ENCODE measurements at places on chromosomes 6 and 20.
A peak's percentile ranks its signal among the peaks of the same experiment; 100 is the strongest.

DNA sequence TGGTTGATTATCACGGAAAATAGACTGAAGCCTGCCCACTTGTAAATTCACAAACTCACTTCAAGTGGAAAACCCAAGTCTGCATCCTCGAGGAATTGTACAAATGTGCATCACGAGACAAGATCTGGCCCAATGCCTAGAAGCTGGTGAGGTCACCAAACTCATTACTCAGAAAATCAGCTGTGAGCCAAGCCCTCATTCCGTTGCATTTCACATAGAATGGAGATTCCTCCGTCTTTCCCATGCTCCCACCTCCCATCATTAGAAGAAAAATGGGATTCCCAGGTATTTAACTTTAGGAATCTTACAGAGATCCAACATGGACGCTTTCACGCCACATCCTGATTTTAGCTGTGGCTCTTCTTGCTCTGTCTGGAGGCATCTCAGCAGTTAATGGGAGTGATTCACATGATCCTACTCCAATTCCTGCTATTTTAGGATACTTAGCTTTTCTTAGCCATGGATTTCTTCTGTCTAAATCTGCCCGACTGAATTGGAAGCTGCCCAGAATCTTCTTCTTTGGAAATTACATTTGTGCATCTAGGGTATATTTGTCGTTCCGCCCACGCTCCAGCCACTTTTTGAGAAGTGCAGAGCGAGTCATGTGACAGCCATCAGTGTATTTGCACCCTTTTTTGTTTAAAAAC is 68.7 kb upstream of the STMND1 start:
- no peak for ATAC-seq

GRCh38 chr6:25944688-25945574 is 14.4 kb upstream of the SLC17A2 start:
- peak; percentile 79 for ATAC-seq

DNA sequence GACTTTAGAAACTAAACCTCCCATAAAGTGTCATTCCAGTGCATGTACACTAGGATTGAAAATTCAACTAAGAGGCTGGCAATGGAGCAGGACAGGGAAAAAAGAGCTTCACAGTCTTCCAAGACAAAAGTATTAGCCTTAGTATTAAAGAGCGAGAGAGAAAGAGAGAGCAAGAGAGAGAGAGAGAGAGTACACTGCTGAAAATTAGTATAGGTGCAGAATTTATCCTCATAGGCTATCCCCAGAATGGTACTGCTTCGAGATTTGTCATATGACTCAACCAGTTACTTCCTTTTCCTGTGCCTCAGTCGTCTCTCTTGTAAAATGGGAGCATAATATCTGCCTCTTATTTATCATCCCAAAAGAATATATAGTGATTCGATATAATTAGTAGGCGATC is 543.2 kb upstream of the JARID2 start:
- ATAC-seq: no peak

DNA sequence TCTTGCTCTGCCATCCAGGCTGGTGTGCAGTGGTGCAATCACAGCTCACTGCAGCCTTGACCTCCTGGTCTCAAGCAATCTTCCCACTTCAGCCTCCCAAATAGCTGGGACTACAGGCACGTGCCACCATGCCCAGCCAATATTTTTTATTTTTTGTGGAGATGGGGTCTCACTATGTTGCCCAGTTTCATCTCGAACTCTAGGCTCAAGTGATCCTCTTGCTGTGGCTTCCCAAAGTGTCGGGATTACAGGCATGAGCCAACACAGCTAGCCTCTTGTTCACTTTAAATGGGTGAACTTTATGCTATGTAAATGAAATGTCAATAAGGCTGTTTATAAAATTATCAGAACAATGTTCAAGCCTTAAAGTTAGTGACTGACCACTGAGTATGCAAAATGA is 37.1 kb downstream of the SAMD3 start:
- no peak for ATAC-seq

DNA sequence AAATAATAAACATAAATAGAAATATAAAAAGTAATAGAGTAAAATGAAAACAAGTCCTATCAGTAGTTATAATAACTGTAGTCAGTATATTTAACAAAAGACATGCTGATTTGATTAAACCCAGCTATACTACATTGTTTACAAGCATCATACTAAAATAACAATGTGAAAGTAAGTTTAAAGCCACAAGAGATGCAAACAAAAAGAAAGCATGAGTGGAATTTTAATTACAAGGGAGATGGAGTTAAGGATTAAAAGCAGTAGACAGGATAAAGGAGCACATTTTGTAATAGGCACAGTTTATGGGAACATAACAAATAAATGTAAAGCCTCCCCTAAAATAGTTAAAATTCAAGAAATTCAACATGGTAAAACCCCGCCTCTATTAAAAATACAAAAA is 41.5 kb downstream of the SENP6 start:
- no peak for ATAC-seq

DNA sequence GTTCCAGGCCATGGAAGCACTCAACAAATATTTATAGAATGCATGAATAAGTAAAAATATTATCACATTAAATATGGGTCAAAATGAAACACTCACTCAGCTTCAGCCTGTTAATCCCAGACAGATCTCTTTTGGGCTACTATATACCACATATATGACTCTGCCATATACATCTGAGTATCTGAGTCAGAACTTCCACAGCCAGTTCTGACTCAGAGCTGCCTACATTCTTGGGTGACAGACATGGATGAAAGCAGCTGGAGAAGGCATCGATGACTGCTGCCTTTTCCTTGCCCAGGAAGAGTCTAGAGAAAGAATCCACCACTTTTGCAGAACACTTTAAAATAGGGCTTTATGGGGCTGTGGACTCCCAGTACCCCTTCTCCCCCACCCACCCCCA is 11.5 kb upstream of the PDYN start:
- ATAC-seq: peak; percentile 46

GRCh38 chr6:109381061-109381746 is 1.1 kb downstream of the CD164 start:
- ATAC-seq: no peak
